NCI-H774 (cell line): ENCODE measurements at places on chromosomes 6 and 20.

DNA sequence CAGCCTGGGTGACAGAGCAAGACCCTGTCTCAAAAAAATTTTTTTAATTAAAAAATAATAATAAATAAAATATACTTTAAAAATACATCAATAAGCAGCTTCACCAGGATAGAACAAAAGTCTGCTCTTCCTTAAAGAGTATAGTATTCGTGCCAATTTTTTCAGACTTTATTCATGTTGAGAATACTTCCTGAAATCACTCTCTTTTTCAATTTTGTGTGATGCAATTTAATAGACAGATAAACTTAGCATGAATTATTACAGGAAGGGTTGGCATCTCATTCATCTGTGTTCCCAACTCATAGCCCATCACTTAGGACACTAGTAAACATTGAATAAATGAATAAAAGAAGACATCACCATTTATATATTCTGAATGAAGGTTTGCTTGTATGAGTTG lies 52.4 kb downstream of the IPCEF1 start:
- no peak for DNase-seq

- no peak for DNase-seq
Measured at GRCh38 chr6:40116832-40117231, 182.6 kb upstream of the MOCS1 start.

DNA sequence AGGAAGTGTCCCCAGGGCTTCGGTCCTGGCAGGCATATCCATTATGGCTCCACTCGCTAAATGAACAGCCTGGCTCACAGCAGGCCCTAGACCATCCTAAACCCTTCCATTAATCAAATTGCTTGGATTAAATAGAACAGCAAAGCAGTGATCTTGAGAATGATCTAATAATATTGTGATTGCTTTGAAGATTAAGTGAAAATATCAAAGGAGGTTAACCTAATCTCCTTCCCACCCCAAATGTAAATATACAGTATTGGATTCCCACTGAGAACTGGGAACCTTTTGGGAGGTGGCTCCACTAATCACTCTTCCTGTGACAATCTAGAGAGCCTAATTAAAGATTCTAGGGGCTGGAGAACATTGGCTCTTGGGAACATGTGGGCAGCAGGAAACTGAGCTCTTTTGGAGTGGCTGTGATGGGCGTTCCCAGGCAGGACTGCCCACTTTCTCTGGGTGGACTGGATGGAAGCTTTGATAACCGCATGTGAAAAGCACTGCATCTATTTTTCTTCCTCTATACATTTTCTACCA lies 68.3 kb upstream of the FRMD1 start:
- no peak for DNase-seq

GRCh38 chr6:41940759-41941279 lies 789 bp downstream of the CCND3 start:
- no peak for DNase-seq

DNA sequence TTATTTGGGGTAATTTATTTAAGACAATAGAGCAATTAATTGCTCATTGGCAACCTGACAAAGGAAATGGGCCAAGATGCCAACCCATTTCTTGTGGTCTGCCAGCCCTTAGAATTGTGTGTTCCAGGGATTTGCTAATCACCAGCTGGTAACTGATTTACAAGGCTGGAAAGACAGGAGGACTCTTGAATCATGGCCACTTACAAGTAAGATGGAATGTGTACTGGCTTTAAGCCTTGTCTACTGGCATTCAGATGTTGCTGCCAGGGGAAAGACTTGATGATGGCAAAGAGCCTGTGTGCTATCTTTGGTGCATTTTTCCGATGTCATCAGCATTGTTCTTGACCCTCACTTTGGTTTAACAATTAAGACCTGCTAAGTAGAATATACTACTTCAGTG lies 91.0 kb downstream of the BCKDHB start:
- no peak for DNase-seq

GRCh38 chr20:25085756-25086495 lies 4.0 kb upstream of the VSX1 start:
- DNase-seq: no peak

DNA sequence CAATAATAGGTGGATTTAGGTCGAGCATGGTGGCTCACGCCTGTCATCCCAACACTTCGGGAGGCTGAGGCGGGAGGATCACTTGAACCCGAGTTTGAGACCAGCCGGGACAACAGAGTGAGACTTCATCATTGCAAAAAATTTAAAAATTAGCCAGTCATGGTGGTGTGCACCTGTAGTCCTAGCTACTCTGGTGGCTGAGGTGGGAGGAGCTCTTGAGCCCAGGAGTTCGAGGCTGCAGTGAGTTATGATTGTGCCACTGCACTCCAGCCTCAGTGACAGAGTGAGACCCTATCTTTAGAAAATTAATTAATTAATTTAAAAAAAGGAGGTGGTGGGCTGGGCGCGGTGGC lies 13.4 kb upstream of the C20orf203 start:
- no peak for DNase-seq

DNA sequence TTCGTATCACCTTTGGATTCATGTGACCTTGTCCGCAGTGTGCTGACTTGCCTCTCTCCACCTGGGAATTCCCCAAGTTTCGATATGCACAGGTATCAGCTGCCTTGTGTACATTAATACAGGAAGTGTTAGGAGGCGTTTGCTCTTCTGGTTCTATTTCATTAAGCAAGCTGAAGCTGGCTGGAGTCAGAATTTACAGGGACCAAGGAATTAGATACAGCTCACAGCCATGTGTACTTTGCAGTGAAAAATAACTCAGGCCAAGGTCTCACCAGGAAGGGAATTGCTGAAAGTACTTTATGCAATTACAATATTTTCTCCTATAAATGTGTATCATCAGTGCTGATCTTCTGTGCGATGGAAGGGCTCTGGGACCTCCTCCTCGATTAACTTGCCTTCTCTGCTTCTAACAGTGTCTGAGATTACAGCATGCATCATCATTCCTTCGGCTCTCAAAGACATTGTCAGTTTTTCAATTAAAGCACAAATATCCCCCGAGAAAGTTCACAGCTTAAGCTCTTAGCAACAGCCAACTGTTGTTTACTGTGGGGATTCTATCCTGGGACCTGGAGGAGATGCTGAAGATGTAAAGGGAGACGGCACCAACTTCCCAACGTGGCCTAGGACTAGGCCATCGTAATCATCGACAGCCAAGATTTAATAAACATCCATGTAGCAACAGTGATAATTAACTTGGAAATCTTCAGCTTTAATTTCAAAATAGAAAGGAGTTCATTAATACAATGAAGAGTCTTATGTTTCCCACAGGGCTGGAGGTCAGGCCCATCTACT lies 13.8 kb upstream of the TIAM2 start:
- no peak for DNase-seq

GRCh38 chr20:36304786-36305495 lies 1.2 kb upstream of the DLGAP4 start:
- no peak for DNase-seq

DNA sequence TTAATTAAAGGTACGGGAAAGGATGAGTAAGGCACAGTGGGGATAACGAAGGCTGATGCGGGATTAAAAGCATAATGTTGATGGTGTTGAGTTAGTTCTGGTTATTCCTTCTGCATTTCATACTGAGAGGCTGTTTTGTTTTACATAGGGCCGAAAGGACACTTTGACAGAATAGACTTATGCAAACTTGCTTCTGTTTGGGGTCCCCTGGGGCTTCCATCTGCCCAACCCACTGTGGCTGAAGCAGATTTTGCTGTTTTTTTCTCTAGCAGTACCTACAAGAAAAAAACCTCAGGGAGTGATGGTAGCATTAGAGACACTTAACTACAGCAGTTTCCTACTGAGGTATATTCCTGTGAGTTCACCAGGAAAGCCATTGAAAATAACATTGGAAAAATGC lies 136.1 kb upstream of the SUPT3H start:
- no peak for DNase-seq

DNA sequence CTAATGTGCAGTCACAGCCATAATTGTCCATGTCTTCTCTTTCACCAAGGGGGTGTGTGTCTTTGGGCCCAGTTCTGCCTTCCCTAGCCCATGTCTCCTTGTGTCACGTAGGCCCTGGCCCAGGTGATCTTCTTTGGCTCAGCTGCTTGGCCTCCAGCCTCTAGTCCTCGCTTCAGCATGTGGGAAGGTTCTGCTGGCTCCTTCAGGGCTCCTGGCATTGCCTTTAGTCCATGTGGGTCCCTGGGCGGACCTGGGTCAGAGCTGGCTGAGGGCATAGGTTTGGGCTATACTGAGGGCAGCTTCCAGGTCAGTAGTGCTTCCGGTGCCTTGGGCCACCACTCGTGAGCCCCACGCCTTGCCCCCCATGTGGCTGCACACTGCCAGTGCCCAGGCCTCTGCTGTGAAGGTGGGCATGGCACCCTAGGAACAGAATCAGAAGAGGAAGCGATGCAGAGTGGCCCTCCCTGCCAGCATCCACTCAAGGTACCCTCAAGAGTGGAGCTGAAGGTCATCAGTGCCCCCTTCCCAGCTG lies 12.8 kb downstream of the AARS2 start:
- no peak for DNase-seq

DNA sequence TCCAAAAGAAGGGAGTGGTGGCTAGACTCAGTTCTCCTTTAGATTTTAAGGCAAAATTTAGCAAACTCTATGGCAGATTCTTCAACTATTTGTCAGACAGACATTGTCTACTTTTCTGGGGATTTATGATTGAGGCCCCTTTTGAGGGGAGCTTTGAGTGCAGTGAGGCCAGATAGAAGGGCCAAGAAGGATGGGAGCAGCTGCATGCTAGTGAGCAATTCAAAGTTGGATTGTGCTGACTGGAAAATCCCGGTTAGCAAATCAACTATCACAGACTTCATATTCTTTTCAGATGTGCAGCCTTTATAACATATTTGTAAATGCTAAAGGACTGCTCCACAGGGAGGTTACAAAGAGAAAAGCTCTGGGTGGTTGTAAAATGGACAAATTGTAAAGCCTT lies 35.0 kb upstream of the ESR1 start:
- DNase-seq: no peak

DNA sequence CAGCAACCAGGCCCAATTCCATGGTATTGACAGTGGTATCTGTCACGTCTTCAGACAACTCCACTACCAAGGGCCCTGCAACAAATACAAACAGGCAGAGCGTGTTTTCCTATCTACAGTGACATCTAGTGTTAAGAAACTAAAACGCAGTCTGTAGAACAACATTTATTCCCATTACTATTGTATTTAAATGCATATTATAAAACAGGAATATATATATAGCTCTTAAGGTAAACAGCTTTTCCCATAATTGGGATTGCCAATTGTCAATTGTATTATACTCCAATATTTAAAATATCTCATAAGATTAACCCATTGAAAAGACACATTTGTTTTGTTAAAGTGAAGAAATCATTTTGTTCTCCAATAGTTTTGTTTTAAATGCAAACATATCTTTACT lies 97.2 kb downstream of the KIF16B start:
- DNase-seq: peak; percentile 44

DNA sequence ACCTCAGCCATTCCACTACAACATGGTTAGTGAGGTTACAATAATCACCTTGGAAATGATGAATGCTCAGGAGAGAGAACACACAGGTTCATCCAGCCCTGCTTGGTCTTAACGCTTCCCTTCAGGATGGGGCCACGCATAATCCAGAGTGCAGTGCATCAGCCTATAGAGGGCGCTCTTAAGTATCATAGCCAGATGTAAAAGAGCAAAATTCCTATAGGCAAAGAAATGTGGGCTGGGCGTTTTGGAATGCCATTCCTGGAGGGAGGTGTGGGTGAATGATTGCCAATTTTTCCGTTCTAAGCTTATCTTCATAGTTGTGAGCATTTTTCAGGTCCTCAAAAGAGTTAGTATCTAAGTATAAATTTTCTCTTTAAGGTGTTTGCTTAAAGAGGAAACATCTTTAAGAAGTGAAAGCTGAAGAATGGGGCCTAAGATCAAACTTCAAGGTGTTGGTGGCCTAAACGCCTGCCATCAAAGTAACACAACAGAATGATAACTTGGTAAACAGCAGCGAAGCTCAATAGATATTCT lies 1.8 kb downstream of the RIPOR2 start:
- no peak for DNase-seq

GRCh38 chr6:134394905-134395304 lies 77.0 kb upstream of the SGK1 start:
- no peak for DNase-seq

DNA sequence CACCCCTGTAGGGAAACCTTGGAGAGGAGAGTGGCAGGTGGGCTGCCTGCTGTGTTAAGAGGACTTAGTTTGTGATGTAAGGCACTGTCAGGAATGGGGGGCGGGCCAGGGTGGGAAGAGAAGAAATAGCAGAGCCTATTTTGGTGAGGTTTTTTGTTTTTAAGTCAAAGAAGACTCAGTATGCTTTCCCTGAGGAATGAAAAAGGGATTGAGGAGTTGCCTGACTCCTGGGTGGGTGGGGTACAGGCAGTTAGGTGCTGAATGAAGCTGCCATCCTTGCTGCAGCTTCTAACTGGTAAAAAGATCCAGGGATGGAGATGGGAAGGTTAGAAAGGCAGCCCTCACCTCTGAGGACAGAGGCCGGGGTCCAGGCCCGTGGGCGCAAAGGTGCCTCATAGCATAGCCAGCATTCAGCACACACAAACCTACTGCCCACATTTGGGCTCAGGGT lies 37.9 kb downstream of the PLCG1 start:
- DNase-seq: no peak

GRCh38 chr6:143621876-143622605 lies 55.7 kb upstream of the PHACTR2 start:
- no peak for DNase-seq

- no peak for DNase-seq
Measured at GRCh38 chr6:41836660-41837052, 49.2 kb downstream of the TOMM6 start.

DNA sequence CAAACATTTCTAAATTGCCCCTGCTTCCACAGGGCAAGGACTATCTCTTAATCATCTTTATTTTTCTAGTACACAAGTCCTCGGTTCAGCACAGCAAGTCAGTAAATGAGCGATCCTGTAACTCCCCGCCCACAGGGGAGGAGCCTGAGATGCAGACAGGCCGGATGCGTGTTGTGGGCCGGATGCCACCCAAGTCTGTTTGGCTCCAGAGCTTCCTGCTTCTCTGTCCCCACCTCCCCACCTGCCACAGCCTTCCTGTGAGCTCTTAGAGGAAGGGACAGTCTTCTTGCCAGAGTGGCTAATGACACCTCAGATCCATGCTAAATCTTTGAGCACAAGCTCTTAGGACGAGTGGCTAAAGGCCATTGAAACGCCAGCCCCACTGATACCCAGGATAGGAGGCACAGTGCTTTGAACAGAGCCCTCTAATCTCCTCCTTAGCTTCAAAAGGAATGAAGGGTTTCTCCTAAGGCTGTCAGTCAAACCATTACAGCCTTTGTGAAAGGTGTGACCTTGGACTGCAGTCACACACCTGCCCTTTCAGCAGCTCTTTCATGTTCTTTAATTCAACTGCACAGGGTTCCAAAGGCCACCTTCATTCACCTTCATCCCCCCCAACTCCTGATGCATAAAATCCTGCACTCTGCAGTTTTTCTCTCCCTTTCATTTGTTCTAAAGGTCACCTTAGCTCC lies 264.3 kb downstream of the TFAP2C start:
- no peak for DNase-seq
